NCI-H187 (cell line): ENCODE measurements at places on chromosomes 7 and 10.

- DNase-seq = no peak
Observed at GRCh38 chr7:104805449-104806317, 208.3 kb upstream of the KMT2E start.

DNA sequence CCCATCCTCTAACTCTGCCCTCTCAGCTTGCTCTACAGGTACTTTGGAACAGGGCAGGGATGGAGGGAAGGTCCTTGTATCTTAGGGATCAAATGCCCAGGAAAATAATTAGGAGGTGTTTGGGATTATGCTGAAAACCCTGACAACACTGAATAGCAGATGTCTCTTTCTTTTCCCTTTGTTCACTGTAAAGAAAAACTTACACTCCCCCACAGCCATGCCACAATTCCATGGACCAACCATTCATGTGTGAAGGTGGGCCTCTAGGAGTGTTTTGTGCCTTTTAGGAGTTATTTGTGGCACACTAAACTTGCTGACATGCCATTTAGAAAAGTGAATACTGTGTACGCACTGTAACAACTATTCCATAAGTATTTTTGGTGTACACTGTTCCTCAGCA lies 108.1 kb downstream of the SNX10 start:
- peak; percentile 59 for DNase-seq

DNA sequence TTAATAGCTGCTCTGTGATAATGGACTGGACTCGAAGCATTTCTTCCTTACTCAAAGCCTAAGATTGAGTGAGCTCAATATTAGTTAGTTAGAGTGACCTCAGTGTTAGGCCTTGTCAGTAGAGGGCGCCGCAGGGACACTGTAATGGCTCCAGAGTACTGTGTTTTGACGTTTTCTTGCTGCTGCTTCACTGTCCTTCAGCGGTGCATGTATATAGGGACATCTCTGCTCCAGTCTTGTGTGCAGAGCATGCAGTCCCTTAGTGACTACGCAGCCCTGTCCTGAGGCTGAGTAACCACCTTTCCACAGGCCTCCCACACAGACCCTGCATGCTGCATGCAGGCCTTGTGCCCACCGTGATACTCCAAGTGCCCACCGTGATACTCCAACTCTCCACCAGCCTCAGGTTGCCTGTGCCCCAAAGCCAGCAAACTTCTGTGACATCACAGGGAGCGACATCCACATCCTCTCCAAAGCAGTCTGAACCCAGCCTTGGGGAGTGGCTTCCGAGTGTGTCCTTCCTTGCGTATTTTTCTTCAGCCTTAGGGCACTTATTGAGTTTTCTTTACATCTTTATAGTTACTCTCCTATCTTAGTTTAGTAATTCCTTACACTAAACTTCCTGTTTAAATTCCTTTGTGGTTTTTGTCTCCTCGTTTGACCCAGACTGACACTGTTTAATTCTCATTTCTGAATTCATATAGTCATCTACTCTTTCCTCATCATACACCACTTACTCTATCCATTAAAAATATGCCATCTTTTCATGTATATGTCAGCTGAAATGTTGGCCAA lies 118.2 kb downstream of the JAZF1 start:
- peak; percentile 70 for DNase-seq

DNA sequence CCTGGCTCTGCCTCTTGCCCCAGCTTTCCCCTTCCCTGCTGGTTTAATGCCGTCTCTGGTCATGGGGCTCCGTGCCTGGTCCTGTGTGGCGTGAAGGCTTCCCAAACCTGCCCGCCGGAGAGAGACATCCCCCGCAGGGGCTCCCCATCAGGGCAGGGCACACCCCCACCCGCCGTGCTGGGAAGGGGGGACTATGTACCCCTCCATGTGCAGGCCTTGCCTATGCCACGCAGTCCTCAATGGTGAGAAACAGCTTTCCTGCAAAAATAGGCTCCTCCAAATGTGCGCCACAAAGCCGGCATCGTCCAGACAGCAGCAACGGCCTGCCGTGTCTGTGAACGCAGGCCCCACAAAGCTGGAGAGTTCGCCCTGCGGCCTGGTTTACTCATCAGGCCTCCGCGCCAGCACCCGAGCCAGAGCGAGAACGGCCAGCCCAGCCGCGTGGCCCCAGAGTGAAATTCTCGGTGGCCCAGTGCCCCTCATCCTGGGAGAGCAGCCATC lies 313.4 kb downstream of the DNAJB6 start:
- no peak for DNase-seq

- no peak for DNase-seq
Observed at GRCh38 chr10:19531324-19531723, 284.9 kb upstream of the PLXDC2 start.

DNA sequence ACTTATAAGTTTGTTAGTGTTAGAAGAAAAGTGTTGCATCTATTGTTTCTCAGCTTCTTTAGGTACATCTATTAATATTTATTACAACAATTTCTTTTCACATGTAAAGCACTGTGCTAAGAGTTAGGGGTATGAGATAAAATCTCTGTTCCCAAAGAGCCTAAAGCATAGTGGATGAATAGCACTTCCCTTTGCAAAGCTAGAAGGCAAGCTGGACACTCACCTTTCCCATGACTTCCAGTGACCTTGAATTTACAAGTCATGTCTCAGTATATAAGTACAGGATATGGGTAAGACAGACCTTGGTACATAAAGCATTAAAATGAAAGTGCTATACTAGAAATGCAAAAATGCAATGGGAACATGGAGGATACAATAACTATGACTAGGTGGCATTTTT lies 8.7 kb downstream of the CNNM1 start:
- DNase-seq = no peak

GRCh38 chr10:49599546-49599945 lies 10.6 kb upstream of the SLC18A3 start:
- no peak for DNase-seq

DNA sequence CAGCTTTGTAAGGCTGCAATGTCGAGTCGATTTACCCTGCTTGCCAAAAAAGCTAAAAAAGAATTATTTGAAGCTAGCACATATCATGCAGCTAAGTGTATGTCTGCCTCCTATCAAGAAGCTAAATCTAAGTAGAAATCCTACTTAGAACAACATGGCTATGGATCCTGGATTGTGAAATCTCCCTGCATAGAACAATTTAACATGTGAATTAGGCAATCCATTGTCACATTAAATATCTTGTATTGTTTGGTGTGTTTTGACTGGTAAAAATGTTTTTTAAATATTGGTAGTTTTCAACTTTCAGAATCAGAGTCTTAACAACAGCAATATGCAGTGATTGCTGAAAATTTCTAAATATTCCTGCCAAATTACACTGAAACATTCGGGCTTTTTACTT lies 73.3 kb downstream of the SKIDA1 start:
- DNase-seq = no peak

- no peak for DNase-seq
Observed at GRCh38 chr10:25349520-25349919, 174.7 kb downstream of the GPR158 start.

GRCh38 chr7:15977663-15978062 lies 291.2 kb upstream of the MEOX2 start:
- no peak for DNase-seq

- DNase-seq = no peak
Observed at GRCh38 chr7:150567169-150567568, at the start of gene GIMAP4. Gene GIMAP4 (plus strand): TSS chr7:150567390. CDS start chr7:150569902, 2,512 bp downstream.

GRCh38 chr10:113305871-113306270 lies 247.0 kb upstream of the HABP2 start:
- no peak for DNase-seq
